AG08396 (cell line): ENCODE measurements at places on chromosomes 1 and 21.

DNA sequence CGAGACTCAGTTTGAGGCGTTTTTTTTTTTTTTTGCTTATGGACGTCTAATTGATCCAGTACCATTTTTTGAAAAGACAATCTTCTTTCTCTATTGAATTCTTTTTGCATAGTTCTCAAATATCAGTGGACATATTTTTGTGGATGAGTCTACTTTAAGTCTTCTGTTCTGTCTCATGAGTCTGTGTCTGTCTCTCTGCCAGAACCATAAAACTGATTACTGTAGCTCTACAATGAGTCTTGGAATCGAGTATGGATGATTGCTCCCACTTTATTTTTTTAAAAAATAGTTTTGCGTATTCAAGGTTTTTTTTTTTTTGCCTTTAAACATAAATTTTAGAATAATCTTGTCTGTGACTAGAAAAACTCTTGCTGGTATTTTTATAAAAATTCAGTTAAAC is 323.5 kb downstream of the ZNF326 start:
- DNase-seq, result no peak

GRCh38 chr1:231272880-231273279 is 31.9 kb downstream of the GNPAT start:
- DNase-seq, result no peak

- DNase-seq, result peak; percentile 84
Observed at GRCh38 chr1:10528066-10529014, 53.6 kb downstream of the PEX14 start.

GRCh38 chr1:233112186-233113008 is 162.0 kb downstream of the NTPCR start:
- no peak for DNase-seq

GRCh38 chr1:80064524-80064923 is 1058.0 kb upstream of the ADGRL4 start:
- no peak for DNase-seq

- DNase-seq, result no peak
Observed at GRCh38 chr1:165787741-165788140, 19.1 kb upstream of the TMCO1 start.

- DNase-seq, result no peak
Observed at GRCh38 chr1:62196086-62196690, 1.5 kb downstream of the L1TD1 start.

DNA sequence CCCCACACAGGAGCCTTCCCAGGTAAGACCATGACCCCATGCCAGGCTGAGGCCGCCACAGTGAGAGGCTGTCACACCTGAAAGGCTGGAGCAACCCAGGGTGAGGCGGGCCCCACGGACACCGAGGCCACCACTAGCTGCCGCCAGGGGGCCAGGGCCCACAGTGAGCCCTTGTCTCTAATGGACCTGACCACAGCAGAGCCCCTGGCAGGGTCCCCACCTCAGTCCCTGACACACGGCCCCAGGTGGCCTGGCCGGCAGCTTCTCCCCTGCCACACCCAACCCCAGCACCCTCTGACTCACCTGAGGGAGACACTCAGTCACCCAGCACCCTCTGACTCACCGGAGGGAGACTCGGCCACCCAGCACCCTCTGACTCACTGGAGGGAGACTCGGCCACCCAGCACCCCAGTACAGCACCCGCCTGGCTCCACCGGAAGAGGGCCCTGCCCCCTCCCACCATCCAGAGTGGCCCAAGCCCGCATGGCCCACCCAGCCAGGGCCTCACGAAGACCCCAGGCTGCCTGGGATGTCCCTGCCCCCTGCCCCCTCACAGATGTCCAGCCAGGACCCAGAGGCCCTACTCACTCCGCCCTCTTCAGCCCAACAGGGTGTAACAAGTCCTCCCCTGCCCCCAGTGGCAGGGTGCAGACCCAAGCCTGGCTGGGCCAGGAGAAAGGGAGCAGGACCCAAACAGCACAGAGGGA is 4.4 kb downstream of the DVL1 start:
- peak; percentile 82 for DNase-seq

DNA sequence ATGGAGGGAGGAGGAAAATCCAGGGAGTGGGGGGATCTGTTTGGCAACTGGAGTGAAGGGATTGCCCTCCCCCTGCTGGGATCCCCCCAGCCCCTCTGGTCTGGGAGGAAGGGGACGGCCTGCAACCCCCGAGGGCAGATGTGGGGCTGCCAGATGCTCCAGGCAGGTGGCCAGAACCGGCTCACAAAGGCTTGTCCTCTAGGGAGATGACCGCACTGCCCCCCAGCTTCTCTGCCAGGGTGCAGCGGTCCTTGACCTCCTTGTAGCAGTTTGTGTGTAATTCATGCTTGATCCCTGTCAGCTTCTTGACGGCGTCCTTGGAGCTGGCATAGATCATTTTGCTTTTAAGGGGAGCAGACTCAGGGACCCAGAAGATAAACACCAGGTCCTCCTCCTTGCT is 69.2 kb downstream of the ROR1 start:
- no peak for DNase-seq

DNA sequence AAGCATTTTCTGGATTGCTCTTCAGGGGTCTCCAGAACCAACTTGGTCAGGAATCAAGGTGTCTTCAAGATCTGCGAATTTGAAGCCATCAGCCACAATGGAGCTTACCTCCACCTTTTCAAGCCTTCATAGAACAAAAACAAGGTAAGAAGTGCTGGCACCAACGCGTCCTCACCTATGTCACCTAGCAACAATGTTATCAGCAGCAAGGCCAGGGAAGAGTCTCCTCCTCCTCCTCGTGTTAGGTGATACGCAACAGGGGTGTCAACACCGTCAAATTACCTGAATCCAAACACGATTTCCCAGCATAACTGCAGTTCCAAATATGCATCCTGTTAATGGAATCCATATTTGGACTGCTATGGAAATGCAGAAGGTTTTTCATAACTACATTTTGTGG is 4.1 kb upstream of the TIAM1 start:
- DNase-seq, result no peak

DNA sequence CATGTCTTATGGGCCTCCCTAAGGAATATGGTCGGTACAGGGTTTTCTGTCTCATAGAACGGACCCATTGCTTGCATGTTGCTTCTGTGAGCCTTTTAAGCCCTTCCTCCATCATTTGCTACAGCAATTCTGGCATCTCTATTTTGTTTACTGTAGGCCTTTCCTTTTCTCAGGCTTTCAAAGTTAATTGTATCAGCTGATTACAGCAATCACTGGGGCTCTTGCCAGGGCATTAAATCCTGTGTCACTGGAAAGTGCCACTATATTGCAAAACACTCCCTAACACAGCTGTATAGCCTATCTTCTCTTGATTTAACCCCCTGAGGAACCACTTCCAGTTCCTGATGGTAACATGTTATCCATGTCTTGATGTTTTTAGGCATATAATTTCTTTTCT is 156.5 kb downstream of the PDE4B start:
- no peak for DNase-seq

DNA sequence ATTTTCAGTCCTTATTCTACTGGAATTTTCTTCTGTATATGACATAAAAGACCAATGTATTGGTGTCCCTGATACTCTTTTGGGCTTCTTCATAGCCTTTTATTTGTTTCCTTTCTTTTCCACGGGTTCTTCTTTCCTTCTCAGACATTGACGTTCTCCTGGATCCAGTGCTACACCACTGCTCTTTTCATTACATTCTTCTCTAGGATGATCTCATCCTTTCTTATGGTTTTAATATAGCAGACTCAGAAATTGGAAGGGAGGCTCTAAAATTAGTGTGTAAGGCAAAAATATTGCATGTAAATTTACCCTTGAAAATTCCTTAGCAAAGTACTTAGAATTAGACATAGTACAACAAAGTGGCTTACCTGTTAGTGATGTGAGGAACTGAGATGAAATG is 65.3 kb downstream of the SELENOF start:
- DNase-seq, result no peak

- DNase-seq, result no peak
Observed at GRCh38 chr21:27548486-27548885, 581.6 kb upstream of the ADAMTS5 start.

GRCh38 chr1:207919523-207920170 is 8.7 kb upstream of the CD34 start:
- no peak for DNase-seq

DNA sequence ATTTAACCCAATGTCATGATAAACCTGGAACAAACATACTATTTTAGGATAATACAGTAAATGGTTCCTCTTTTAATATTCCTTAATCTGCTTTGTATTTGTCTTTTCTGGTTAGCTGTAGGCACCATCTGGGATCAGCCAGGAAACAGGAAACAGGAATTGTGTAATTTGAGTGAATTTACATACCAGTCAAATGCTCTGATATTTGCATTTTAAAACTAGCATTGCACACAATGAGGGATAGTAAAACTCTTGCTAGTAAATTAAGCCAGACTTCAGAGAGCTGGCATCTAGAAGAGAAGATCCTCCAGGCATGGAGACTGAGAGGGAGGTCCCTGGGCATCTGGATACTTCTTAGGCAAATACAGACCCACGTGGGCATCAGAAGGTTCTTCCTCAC is 103.5 kb downstream of the HMCN1 start:
- DNase-seq, result no peak

- peak; percentile 83 for DNase-seq
Observed at GRCh38 chr1:204647114-204647804, 38.3 kb downstream of the LRRN2 start.

DNA sequence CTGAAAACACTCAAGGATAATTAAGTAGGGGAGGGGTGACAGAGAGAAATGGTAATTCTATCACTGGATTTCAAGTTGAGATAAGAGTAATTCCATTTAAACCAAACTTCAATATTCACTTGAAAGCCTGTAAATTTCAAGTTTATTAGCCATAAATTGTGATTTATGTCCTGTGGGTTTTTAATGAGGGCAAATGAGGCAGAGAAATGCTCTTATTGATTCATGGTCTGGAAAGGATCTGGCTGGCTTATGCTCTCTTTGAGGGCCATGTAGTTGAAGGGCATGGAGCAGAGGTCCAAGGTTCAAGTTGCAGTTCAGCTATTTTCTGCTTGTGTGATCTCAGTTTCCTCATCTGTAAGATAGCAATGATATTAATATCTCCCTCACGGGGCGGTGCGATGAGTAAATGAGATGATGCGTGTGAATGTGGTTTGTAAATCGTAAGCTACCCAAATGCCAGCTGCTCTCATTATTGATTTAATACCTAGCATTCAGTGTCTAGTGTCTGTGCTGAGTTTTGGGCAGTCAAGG is 12.3 kb downstream of the OLFML3 start:
- no peak for DNase-seq

DNA sequence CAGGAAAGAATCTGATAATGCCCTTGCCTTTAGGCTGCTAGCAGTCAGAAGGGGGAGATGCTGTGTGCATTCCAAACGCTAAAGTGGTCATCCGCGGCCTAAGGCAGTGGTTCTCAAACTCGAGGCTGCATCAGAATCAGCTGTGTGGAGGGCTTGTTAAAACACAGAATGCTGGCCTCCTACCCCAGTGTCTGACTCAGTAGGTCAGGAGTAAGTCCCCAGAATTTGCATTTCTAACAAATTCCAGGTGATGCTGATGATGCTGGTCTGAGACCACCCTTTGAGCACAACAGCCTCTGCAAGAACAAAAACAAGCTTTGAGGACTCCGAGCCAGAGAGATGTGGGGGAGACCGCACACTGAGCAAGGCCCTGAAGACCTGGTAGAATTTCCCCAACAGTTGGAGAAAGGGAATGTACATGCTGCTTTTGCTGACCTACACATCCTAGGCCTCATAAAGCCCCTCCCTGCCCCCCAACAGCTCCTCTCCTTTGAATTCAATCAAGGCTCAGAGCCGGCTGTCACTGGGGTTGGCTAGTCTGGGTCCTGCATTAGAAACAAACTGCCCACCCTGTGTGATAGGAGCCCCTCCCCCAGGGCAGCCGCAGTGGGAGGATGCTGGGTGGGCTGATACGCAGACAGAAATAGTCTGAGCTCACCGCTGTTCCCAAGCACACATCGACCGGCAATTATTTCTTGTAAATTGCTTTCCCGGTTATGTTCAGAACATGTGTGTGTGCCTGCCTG is 27.1 kb downstream of the SHISAL2A start:
- DNase-seq, result no peak

DNA sequence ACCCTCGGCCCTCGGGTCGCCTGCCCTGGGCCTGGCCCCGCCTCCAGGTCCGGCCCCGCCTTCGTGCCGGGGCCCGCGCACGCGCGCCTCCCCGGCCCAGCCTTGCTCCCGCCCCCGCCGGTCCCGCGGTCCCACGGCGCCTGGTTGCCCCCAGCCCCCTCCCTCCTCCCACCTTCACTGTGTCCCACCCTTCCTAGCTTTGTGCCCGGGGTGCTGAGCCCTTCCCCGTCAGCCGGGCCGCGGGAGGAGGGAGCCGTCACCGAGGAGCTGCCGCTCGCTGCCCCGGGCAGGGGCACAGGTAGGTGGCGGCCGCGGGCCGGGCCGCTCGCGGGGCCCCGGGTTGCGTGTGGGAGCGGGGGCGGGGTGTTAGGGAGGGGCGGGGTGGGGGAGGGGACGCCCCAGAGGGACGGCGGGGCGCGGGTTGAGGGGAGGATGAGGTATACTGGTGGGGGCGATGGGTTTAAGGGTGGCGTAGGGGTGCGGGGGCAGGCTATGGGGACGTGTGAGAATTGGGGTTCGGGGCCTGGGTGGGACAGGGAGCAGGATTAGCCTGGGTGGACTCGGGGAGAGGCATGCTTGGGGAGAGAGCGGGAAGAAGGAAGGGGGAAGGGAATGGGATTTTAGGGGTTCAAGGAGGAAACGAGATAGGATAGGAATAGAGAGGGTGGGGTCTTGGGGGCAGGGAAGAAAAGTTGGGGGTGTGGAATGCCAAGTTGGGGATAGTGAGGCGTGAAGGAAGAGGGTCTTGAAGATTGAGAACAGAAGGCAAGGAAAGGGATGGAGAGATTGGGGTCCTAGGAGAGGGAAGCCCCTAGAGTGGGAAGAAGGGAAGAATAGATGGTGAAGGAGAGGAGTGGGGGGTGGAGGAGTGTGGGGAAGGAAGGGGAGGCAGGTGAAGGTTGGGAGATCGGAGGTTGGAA is at the start of gene LRRC42:
Gene LRRC42 (plus strand): TSS at position 99 of the 920 bp plus-strand sequence. CDS start 5,650 bp downstream, outside the sequence.
- DNase-seq, result peak; percentile 98

- DNase-seq, result no peak
Observed at GRCh38 chr21:42453224-42453985, 42.6 kb downstream of the RSPH1 start.

DNA sequence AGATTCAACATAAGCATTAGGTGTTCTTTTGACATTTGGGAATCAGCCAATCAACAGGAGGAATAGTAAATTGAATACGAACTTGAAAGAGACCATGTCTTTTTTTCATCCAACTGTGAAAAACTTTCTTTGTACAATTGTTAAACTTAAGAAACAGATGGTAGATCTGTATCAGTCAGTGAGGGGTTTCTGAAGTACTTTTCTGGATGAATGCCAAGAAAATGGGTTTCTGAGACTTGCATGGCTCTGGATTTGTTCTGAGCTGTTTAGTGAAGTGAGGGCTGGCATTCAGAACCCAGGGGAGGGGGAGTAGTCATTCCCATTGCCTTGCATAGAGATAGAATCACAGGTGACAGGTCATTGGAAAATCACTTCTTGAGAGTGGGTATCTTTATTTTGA is 37.4 kb downstream of the PTPRC start:
- DNase-seq, result no peak
